ENCODE measurements at places on chromosomes 7 and 10. TPM values are rescaled to one million over a fixed set of nuclear protein-coding genes. Genes with fewer than 3 reads are reported as not detected.
A peak's percentile ranks its signal among the peaks of the same experiment; 100 is the strongest.

DNA sequence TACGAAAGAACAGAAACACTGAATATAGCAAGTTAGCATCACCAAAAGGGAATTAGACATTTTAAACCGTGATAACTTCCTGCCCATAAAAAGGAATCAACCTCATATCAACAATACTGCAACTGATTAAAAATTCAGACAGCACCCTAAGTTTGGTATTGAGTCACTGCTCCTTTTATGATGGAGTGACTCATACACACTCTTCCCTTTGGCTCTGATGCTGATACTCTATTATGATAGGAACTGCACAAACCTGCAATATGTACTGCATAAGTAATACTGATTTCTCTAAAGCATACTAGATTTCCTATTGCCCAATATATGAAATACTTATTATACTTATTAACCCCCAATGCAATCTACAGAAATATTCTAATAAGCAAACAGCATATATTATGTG lies 118.7 kb downstream of the PARD3 start:
- H3K27me3 ChIP-seq: no peaks in the 10 kb centered on the region
- no peak for DNase-seq
- H3K36me3 ChIP-seq: no peaks in the 10 kb centered on the region
- no peak overlapping the region for H3K27ac ChIP-seq

GRCh38 chr7:142759433-142759832 lies 10.2 kb downstream of the PRSS1 start:
- H3K27me3 ChIP-seq: no peaks in the 10 kb centered on the region
- no peaks in the 10 kb centered on the region for H3K36me3 ChIP-seq
- no peak overlapping the region for H3K27ac ChIP-seq
- no peaks in the 10 kb centered on the region for H3K4me1 ChIP-seq
- no peak for DNase-seq

DNA sequence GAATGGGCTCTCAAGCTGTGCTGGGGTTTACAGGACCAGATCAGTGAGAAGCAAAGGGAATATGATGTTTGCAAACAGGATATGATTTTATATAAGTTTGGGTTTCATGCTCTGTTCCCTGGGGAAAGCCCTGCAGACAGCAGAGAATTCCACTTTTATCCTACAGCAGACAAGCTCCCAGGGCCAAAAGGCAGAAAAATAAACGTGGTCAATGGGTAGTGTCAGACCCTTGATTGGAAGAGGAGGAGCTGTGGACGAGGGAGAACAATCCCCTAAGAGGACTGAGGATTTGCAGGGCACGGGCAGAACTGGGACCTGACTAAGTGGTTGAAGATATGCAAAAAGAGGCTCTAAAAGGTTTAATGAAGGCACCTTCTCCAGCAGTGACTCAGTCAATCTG lies 275.3 kb downstream of the HDAC9 start:
- H3K4me3 ChIP-seq: no peak overlapping the region
- H3K27ac ChIP-seq: no peak overlapping the region
- H3K36me3 ChIP-seq: no peaks in the 10 kb centered on the region
- no peaks in the 10 kb centered on the region for H3K27me3 ChIP-seq
- DNase-seq: peak; percentile 8

DNA sequence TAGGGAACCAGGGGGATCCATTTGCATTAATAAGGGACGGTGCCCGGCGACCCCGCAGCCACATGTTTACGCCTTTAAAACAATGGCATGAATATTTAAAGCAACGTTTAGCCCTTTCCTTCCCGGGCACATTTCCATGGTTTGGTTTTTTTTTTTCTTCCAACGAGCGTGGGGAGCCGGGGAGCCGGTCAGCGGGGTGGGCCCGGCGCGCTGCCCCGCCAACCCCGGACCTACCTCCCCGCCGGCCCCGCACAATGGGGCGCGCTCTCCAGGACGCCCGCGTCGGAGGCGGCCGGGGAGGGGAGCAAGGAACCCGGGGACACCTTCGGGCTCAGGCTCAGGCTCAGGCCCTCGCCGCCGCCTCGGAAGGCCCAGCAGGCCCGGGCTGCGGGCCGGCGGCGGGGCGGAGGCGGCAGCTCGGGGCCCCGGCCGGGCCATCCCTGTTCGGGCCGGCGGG lies 1.0 kb downstream of the SEPHS1 start:
- peaks cover 35% of the 10 kb centered on the region for H3K27me3 ChIP-seq
- peak overlapping the region; percentile 99 for H3K27ac ChIP-seq
- DNase-seq: peak; percentile 44
- peaks cover 48% of the 10 kb centered on the region for H3K4me1 ChIP-seq
- peak overlapping the region; percentile 96 for H3K4me3 ChIP-seq

- no peak overlapping the region for H3K27ac ChIP-seq
- DNase-seq: no peak
- no peaks in the 10 kb centered on the region for H3K36me3 ChIP-seq
- H3K27me3 ChIP-seq: no peaks in the 10 kb centered on the region
- no peaks in the 10 kb centered on the region for H3K4me1 ChIP-seq
Observed at GRCh38 chr7:94133460-94133859, 129.3 kb upstream of the BET1 start.

- DNase-seq: peak; percentile 70
- no peaks in the 10 kb centered on the region for H3K36me3 ChIP-seq
- peaks cover 11% of the 10 kb centered on the region for H3K27me3 ChIP-seq
- no peak overlapping the region for H3K27ac ChIP-seq
- H3K4me1 ChIP-seq: peaks cover 28% of the 10 kb centered on the region
Observed at GRCh38 chr7:151091431-151091830, 5.2 kb downstream of the AGAP3 start.

DNA sequence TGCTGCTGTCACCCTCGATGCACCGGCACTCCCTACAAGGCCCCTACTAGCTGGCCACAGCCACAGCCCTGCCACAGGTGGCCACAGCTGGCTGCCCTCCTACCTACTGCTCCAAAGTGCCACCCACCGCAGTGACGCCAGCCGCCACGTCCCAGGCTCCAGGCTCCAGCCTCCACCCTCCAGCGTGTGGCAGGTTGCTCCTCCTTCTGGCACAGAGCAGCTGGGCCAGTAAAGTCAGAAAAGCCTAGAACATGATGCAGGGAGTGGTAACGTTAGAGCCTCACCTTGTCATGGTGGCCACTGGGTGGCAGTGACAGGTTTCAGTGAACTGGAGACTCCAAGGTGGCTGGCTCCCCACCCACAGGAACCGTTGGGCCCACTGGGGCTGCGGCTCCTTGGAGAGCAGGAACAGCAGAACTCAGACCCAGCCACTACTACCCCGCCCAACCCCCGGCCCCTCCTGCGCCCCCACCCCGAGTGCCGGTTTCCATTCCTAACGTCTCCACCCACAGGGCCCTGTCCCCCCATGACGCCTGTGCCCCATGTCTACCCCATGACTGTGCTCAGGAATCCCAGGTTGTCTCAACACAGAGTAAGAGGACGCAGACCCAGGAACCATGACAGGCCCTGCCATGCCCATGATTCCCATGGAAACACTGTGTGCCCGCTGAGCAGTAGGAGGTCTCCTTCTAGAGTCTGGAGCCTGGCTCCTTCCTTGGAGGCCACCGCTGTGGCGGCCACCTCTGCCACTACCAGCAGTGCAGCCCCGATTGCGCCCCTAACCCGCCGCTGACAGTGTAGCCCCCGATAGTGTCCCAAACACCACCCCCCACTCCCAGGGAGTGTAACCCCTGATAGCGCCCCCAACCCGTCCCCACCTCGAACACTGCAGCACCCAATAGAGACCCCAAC lies 52.3 kb upstream of the ZNF33B start:
- no peak for DNase-seq
- H3K4me3 ChIP-seq: no peak overlapping the region
- no peaks in the 10 kb centered on the region for H3K36me3 ChIP-seq
- H3K4me1 ChIP-seq: no peaks in the 10 kb centered on the region
- H3K27ac ChIP-seq: no peak overlapping the region

GRCh38 chr7:141074162-141074991 lies 513 bp downstream of the TMEM178B start:
- H3K36me3 ChIP-seq: no peaks in the 10 kb centered on the region
- H3K4me3 ChIP-seq: peak overlapping the region; percentile 81
- DNase-seq: peak; percentile 71
- peaks cover 35% of the 10 kb centered on the region for H3K4me1 ChIP-seq
- no peak overlapping the region for H3K27ac ChIP-seq

DNA sequence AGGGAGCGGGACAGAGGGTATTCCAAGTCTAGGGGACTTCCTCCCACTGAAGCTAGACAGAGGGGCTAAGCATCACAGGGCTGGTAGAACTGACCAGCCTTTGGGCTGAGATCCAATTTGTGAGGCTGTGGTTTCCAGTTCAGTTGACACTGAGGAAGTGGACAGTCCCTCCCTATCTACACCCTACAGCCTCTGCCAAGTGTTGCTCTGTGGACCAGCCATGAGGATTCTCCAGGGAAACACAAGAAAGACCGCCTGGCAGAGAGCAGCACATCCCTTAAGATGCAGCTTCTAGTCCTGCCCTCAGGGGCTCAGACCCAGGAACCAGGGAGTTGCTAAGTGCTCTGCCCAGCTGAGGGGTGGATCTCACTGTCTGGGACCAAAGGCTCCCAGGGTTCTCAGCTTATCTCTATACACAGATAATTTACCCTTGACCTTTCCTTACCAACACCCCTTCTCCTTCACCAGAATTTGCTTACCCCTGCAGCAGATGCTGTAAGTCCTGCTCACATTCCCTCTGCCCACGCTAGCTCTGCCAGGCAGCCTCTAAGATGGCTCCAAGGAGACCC lies 252.0 kb downstream of the SKIDA1 start:
- DNase-seq: no peak
- H3K36me3 ChIP-seq: peaks cover 3% of the 10 kb centered on the region
- no peak overlapping the region for H3K27ac ChIP-seq

Gene VWDE
- 9.8 TPM for total RNA-seq

Gene TRIM73
- total RNA-seq: 4.4 TPM
